ENCODE measurements at places on chromosomes 3 and 15.

DNA sequence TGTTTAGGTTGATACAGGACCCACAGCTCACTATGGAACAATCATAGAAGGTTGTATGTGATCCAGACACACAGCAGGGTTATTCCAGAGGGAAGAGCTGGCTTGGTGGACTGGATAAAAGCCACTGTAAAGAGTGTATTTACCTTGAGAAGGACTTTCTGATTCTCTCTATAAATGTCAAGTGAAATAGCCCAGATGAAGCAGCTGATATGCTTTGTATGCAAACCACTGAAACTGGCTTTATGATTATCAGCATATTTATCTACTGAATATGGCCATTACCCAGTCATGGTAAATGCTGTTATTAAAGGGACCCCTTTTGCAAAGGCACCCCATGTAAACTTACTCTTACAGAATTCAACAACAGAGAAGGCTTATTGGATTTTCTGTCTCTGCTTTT lies 28.1 kb downstream of the C3orf80 start:
- DNase-seq = no peak

- no peak for DNase-seq
Observed at GRCh38 chr3:47634996-47635395, 56.3 kb upstream of the CSPG5 start.

DNA sequence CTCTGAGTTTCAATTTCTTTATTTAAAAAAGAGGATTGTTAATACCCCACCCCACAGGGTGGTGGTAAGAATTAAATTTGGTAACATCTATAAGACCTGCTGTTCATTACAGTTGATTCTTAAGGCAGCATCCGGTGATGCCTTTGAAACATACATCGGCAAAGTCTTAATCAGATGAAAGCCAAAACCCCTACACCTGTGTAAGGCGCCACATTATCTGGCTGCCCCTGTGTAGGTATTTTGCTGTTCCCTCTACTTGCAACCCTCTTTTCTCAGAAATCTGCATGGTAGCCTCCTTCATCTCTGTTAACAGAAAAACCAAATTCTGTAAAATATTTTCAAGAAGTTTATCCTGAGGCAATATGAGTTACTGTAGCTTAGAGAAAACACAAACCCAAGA lies 90.0 kb downstream of the ST6GAL1 start:
- no peak for DNase-seq

DNA sequence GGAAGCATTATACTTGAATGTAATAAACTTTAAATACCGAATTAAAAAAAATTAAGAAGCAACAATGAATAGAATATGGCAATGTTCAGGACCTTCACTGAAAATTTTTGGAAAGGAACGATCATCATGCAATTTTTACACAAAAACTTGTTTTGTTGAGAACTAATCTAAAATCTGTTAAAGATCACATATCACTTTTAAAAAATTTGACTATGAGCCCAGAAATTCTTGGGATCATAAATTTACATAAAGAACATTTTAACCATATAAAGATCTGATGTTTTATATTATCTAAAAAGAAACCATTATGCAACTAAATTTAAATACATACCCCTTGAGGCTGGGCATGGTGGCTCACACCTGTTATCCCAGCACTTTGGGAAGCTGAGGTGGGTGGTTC lies 76.2 kb upstream of the MELTF start:
- no peak for DNase-seq

- no peak for DNase-seq
Observed at GRCh38 chr3:36380221-36381031, at the start of gene STAC. Gene STAC (plus strand): TSS chr3:36380504. CDS start chr3:36380644, 140 bp downstream.

- DNase-seq = no peak
Observed at GRCh38 chr3:161745741-161746140, 249.1 kb downstream of the OTOL1 start.

- DNase-seq = no peak
Observed at GRCh38 chr3:179505534-179505933, 54.3 kb upstream of the GNB4 start.

DNA sequence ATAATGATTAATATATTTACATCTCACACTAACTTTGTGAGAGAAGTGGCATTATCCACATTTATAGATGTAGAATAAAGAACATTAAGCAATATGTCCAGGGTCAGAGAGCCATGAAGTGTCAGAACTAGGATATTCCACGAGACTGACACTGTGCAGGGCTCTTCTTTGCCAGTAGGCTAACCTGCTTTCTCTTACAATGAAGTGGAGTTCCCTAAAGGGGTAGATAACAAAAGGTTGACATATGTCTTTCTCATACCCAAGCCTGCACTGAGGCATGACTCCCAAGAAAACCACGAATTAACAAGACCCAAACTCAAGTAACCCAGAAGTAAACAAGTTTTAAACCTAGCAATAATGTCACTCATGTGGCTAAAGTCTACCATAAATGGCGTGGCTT lies 191.5 kb upstream of the SLC2A2 start:
- no peak for DNase-seq

DNA sequence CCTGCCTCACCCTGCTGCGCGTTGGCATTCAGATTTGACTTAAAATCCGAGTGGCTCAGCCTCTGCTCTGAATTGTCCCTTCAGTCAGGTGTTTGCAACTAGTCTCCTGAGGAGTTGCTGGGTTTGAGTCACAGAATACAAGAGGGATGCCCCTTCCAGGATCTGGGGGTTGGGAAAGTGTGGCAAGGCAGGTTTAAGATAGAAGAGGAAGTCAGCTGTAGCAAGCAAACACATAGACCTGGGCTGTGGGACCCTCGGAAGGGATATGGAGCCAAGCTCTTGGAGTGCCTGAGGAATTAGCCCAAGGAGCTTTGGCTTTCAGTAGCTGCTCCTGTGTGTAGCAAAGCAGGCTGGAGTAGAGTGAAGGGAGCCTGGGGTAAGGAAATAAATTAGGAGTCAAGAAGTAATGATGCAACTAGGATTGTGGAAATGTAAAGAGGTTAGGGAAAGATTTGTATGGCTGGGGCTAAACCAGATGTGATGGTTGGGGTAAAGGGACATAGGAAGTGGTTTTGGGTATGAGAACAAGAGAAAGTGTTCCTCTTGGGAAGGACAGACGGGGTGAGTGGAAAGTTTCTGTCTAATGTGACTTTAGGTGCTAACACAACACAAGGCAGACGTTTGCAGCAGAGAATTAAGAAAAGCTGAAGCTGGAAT lies 41.2 kb downstream of the RAB7A start:
- DNase-seq = no peak

DNA sequence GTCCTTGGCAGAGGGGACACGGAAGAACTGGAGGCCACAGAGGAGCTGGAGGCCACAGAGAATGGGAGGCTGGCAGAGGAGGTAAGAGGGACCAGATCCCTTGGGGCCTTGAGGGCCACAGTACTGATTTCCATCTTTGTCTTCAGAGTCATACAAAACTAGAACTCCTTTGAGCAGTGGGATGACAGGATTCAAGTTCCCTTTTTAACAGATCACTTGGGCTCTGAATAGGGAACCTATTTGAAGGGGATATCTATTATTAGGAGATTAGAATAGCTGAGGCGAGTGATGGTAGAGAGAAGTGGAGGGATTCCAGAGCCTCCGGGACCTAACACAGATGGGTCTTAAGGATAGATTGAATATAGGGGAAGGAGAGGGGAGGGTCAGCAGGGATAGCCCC lies 55.7 kb downstream of the OXNAD1 start:
- DNase-seq = no peak
